Stimulated activated CD4-positive, alpha-beta T cell treated with anti-CD3 and anti-CD28 coated beads, TNF-alpha, amount 100 ng/mL, for 48 hours (primary cell): ENCODE measurements at places on chromosomes 5 and 9.
A peak's percentile ranks its signal among the peaks of the same experiment; 100 is the strongest.

- DNase-seq, result no peak
These were observed 197.1 kb downstream of the TTLL11 start for GRCh38 chr9:121895818-121896544.

DNA sequence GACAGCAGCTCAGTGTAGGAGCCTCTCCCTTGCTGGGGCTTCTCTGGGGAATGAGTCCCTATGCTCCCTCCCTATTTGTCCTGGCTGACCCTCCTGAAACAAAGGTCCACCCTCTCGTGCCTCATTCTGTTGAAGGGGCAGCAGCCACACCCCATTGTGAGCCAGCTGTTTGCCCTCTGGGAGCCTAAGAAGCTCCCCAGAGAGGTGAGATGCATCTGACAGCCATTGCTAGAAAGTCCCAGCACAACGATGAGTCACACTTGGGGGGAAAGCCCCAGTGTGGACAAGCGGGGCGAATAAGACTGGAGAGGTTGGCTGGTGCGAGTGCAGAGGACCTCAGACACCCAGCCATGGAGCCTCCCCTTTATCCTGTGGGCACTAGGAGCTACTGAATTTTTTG is 101.4 kb downstream of the PPARGC1B start:
- DNase-seq, result peak; percentile 17

- no peak for DNase-seq
These were observed 98.9 kb downstream of the MAN2A1 start for GRCh38 chr5:109788596-109788995.

GRCh38 chr9:126763130-126763764 is 41.6 kb upstream of the ZBTB43 start:
- no peak for DNase-seq

DNA sequence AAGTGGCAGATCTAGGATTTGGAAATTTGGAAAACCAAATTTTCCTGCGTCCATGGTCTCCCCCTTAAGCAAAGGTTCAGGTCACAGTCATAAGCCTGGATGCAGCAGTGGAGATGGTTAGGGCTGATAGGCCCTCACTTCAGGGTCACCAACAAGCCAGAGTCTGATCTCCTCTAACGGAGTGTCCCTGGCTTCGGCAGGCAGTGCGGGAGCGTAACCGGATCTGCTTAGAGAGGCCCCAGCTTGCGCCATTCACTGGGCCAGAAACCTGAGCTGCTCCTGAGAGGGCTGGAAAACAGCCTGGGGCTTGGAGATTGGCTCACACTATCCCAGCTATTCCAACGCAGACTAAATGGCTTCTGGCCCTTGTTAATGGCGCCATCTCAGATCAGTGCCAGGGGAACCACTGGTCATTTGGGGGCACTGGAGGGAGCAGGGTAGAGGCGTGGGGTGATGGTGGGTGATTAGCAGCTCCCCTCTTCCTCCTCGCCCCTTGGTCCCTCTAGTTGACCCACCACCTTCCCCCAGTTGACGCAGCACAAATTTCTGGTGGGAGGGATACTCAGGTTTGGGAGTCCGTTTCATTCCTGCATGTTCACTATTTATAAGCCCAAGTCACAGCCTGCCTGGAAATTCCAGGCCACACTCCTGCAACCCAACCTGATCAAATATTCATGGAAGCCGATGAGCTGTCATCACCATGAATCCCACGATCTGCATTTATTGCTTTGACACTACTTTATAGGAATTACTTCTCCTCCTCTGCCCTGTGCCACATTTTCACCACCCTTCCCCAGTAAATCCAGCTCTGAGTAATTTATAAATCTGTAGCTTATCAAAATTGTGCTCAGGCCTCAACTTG is 134.6 kb upstream of the CPEB4 start:
- no peak for DNase-seq

DNA sequence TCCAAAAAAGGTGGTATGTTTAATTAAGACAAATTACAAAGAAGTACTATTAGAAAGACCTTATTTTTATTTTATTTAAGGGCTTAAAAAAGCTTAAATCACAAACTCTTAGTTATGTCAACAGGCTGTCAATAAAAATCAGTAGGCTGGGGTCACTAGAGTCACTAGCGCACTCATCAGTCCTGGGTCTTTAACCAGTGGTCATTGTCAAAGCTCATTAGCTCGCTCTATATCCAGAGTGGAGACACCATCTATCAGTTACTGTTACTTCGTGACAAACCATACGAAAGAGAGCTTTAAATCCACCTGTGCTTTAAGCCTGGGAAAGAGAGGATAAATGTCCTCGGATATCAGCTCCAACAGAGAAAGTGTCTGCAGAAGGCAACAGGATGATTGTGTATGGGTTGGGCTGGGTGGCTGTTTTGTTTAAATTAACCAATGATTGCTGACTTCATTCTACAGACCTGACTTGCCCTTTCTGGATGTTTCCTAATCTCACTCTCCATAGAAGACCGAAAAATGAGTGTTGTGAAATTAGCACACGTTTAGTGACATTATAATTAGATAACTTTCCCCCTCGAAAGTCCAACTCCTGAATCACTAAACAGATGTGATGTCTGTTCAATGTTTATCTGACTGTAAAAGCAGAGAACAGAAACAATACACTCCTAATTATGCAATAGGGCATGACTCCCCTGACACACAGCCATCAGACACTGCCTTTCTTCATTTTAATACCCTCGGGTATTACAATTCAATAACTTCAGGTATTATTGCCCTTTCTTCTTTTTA is 123.6 kb upstream of the TNPO1 start:
- no peak for DNase-seq

- DNase-seq, result no peak
These were observed 4.7 kb downstream of the ERCC6L2 start for GRCh38 chr9:95880021-95880690.

DNA sequence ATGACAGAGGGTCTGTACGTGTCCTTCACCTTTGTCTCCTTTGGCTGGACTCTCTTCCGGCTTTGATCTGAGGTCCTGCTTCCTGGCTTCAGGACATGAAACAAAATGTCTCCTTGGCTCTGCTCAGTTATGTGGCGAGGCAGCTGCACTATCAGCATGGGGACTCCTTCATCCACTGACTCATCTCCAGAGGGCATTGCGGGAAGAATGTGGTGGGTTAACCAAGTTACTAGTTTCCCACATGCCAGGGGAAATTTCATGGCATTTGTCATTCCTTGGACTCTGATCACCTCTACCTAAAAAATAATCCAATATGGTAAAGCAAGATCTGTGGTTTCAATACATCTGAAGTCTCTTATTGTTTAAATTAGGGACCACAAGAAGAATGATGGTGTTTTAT is 259.7 kb downstream of the MED10 start:
- no peak for DNase-seq

- DNase-seq, result no peak
These were observed 39.4 kb downstream of the BASP1 start for GRCh38 chr5:17256839-17257238.

DNA sequence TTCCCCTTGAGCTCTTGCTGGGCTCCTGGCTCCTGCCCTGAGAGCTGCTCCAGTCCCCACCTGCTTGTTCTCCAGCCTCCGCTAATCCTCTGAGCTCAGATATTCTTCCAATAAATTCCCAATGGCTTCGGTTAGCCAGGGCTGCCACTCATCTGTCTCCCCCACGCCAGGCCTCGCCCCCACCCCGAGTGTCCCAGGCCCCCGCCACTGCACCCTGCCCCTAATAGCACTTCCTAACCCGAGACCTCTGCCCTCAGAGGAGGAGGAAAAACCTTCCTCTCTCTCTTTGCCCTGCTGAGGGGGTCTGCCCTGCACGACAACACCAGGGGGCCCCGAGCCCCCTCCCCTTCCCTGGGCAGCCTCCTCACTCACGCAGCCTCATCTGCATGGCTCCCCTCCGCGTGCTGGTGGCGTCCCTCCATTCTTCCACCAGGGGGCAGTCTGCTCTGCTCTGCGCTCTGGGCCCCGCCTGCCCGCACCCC is 5.4 kb upstream of the LCN15 start:
- peak; percentile 55 for DNase-seq

GRCh38 chr9:111356481-111357244 is 26.6 kb upstream of the OR2K2 start:
- no peak for DNase-seq

DNA sequence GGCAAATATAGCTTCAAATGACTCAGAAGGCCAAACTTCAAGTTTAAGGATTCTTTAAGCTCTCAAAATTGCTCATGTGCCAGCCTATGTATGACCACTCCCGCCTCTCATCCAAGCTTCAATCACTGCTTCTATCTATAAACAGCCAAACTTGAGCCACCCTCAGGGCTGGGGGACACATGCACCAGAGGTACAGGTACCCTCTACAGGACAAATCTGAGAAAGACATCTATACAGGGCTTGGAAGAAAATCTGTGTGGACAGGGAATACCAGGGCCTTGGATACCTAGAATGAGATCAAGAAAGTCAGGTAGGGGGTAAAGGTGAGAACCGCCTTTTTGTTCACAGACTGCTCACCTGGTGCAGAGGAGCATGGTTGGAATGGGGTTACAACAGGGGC is 217.9 kb downstream of the ATPSCKMT start:
- no peak for DNase-seq
